Urothelium cell line (cell line): ENCODE measurements at places on chromosomes 7 and 10.

DNA sequence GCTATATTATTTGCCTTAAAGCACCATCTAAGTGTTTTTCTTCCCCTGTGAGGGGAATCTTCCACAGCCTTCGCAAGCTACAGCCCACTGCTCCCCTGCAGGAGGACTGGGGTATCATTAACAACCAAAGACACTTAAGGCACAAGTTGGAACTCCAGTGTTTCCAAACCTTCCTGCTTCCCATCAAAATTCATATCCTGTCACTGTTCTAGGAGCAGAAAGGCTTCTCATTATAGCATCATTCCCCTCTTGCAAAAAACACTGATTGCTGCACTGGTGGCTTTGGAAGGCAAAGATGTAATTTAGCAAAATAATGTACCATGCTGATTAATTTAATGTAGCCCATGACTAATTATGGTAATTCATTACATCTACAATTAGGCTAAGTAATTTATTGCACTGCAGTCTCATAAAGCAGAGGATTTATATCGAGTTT is 207.2 kb downstream of the SKAP2 start:
- no peak for DNase-seq

- DNase-seq, result no peak
Measured at GRCh38 chr7:130937830-130938229, 203.8 kb upstream of the KLF14 start.

GRCh38 chr10:109187677-109188076 is 735.6 kb downstream of the XPNPEP1 start:
- no peak for DNase-seq

GRCh38 chr10:13659887-13660550 is 73.3 kb downstream of the PRPF18 start:
- peak; percentile 73 for DNase-seq

- no peak for DNase-seq
Measured at GRCh38 chr7:118152149-118152548, 31.8 kb upstream of the LSM8 start.

GRCh38 chr7:112994656-112995055 is 92.0 kb downstream of the GPR85 start:
- DNase-seq, result no peak

DNA sequence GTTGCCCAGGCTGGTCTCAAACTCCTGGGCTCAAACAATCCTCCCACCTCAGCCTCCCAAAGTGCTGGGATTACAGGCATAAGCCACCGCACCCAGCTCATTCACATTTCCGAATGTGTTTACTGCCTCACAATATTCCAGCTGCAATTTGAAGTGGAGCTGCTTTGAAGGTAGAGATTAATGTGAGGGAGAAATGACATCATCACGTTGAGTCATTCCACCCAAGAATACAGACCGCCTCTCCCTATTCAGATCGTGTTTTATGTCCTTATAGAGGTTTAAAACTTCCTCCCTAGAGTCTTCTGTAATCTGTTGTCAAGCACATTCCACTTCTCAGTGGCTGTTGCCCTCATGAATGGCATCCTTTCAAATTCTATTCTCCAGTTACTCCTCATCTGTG is 100.4 kb upstream of the PDGFA start:
- peak; percentile 71 for DNase-seq

- DNase-seq, result no peak
Measured at GRCh38 chr10:59688921-59689351, 20.7 kb downstream of the SLC16A9 start.

- DNase-seq, result no peak
Measured at GRCh38 chr7:137771273-137771672, 75.5 kb downstream of the DGKI start.

- no peak for DNase-seq
Measured at GRCh38 chr7:133678137-133678814, 425.4 kb downstream of the EXOC4 start.

GRCh38 chr7:157788573-157788972 is 451.8 kb downstream of the DNAJB6 start:
- no peak for DNase-seq

DNA sequence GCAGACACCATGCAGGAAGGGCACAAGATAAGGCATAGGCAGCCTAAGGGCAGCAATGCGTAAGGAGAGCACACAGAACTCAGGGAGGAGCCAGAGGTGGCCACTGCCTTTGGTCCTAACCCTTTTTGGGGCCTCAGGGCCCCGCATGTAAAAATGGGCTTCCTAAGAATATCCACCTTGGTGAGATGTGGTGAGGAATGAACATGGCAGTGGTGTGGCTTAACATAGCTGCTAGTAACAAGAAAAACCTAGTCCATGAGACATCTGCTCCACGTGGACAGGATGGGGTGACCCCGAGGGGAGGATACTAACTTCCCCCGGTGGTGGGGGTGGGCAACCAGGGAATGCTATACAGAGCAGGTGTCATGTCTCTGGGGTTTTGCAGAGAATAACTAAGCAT is 18.0 kb downstream of the MAT1A start:
- DNase-seq, result no peak

DNA sequence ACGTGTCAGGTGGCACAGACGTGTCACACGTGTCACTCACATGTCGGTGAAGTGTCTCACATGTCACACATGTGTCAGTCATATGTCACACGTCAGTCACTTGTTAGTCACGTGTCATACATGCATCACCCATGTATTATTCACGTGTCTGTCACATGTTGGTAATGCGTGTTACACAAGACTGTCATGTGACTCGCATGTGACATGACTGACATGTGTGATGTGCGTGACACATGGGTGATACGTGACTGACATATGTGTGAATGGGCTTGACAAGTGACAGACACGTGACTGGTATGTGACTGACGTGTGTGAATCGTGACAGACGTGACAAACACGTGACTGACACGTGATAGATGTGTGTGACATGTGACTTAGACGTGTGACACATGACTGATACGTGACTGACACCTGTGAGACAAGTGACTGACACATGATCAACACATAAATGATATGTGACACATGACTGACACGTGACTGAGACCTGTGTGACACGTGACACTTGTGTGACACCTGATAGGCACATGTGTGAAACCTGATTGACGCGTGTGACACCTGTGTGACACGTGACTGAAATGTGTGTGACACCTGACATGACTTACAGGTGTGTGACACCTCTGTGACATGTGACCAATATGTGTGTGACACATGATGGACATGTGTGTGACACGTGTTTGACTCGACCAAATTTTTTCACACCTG is 56.1 kb downstream of the ZNF92 start:
- no peak for DNase-seq

GRCh38 chr10:61958805-61959204 is 57.3 kb downstream of the ARID5B start:
- DNase-seq, result no peak

- no peak for DNase-seq
Measured at GRCh38 chr7:154862153-154862791, 140.7 kb downstream of the PAXIP1 start.

DNA sequence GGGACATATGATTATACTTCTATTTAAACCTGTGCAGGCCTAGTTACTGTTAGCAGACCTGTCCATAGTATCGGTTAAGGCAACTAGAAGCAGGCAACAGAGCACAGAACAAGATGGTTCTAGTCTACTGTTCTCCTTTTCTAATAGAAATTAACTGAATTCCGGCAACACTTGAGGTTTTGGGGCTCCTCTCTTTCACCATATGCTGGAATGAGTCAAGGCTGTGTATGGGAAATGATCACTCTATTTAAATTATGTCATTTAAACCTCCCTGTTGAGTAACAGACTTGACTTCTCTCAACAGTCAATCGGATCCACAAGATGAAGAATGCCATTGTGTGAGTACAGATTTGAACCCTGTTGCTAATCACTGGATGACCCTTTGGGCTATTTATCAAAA is 6.2 kb upstream of the OTUD1 start:
- no peak for DNase-seq

- no peak for DNase-seq
Measured at GRCh38 chr7:88316456-88316855, 9.8 kb upstream of the STEAP4 start.

GRCh38 chr7:150374472-150374871 is 4.7 kb upstream of the ZNF775 start:
- no peak for DNase-seq

- no peak for DNase-seq
Measured at GRCh38 chr7:69738396-69738951, 140.2 kb downstream of the AUTS2 start.

DNA sequence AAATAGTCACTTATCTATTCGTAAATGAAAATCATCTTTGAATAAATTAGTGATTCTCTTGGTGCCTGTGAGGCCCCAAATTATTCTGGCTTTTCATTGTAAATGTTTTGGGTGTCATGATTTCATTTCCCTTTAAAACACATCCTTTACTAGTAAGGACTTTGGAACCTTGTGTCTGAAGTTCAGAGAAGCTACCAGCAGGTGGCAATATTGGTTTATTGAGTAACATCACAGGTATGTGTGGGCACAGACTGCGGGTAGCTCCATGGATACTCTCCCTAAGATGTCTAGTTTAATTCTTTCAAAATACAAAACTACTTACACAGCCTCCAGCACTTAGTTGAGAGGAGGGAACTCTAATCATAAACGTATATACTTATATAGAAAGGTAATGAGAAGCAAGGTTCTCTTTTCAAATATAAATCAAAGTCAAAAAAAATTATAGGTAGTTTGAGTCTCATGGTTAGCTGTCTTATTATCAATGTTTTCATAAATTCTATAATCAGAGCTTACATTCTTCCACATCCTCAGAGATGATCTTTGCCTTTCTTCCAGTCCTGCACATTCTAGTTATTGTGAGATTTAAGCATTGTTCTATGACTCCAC is 449.6 kb downstream of the GRM8 start:
- peak; percentile 42 for DNase-seq

DNA sequence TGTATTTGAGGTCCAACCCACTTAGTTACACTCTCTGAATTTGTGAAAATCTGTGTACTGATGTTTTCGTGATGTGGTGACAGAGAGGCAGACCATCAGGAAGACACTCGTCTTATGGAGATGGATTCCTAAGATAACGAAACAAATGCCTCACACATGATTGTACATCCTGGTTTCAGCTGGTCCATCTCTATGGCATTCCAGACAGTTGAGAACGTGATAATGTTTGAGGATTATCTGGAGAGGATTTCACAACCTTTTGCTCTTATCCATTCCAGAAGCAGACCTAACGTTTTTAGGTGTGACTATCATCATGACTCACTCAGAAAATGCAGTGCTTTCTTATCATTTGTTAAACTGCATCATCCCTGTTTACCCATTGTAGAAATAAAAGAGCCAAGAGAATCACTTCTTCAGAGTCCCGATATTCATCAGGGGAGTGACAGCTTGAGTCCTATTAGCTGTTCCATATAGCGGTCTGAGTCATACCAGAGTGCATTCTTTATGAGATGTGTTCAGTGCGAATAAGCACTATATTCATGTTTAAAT is 74.5 kb downstream of the BMPER start:
- DNase-seq, result peak; percentile 49

GRCh38 chr7:122515404-122515803 is 183.5 kb downstream of the RNF133 start:
- no peak for DNase-seq

GRCh38 chr10:42938351-42938750 is 138.5 kb upstream of the RET start:
- DNase-seq, result no peak

DNA sequence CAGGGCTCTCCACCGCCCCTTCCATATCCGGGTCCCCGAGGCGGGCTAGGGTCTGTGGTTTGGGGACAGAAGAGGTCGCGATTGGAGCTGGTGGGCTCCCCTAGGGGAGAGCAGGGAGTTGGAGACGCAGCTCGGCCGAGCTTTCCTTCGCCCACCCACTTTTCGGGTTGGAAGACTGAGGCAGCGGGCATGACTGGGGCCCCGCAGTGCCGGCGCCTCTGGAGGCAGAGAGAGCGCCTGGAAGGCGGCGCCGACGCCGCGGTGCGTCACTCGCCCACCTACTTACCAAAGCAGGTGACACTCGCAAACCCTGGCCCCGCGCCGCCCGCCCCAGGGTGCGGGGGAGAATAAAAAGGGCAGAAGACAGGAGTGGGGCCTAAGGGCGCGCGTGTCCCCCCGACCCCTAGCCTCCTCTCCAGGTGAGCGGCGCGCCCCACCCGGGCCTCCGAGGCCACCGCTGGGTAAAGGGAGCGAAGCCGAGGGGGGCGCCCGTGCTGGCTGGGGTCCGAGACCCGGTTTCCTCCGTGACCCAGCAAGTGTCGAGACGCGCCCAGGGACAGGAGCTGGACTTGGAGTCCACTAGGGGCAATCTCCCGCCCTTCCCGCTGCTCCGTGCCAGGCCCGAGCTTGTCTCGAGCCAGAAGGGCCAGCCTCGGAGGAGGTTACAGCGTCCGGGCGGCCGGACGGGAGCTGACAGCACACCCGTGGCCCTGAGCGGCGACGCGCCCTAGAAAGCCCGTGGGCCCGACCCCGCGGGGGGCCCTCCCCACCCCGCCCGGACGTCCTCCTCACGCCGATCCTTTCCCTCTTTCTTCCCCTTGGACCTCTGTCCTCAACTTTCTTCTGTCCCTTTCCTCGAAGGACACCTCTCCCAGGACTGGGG is 34.4 kb upstream of the GRID1 start:
- no peak for DNase-seq

DNA sequence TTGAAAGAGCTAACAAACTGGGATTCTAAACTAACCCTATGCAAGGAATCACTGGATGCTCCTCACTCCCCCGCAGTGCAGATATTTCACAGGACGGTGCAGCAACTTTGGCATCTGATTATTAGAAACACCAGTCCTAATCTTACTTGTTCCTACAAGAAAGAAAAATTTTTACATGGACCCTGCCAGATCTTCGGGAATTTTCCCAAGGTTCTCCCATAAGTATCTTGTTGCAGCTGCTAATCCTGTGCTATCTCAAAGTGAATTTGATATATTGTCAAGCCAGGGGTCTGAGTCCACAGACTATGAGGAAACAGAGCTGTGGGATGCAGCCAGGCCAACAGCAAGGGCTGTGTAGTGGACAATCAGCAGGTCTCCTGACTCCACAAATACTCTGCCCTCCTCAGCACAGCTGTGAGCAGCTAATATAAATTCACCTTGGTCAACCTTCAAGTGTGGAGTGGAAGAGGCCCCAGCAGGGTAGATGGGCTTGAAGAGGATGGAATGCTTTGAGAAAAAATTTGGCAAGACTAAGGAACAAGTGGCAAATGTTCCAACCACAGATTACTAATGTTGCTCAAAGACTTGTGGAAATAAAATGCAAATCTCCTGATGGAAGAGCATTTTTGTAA is 25.6 kb downstream of the VSTM4 start:
- DNase-seq, result no peak

GRCh38 chr7:90596671-90597562 is 796 bp downstream of the CDK14 start:
- peak; percentile 62 for DNase-seq

DNA sequence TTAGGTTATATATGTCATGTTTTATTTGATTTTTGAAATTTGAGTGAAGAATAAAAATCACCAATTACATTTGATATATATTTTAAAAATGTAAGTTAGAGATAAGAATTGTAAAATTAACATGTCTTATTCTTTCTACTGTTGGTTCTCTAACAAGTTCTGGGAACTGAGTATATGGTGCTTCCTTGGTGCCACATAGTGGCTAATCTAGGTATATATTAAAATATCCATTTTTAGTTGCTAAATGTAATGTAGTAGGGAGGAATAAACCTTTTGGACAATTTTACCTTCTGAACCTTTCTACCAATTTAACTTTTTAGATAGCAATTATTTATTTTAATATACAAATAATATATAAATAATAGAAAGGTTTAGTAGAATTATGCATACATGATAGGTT is 17.5 kb downstream of the CFAP69 start:
- peak; percentile 47 for DNase-seq

GRCh38 chr7:55587687-55588378 is 15.5 kb upstream of the VOPP1 start:
- DNase-seq, result no peak
